NCI-H1092 treated with DMSO at 0.1 percent for 48 hours (cell line): ENCODE measurements at places on chromosomes 2 and 18.

GRCh38 chr2:153872311-153873051 is 759 bp downstream of the GALNT13 start:
- DNase-seq, result no peak

- DNase-seq, result no peak
These were observed 4.9 kb downstream of the RALB start for GRCh38 chr2:120257522-120257921.

DNA sequence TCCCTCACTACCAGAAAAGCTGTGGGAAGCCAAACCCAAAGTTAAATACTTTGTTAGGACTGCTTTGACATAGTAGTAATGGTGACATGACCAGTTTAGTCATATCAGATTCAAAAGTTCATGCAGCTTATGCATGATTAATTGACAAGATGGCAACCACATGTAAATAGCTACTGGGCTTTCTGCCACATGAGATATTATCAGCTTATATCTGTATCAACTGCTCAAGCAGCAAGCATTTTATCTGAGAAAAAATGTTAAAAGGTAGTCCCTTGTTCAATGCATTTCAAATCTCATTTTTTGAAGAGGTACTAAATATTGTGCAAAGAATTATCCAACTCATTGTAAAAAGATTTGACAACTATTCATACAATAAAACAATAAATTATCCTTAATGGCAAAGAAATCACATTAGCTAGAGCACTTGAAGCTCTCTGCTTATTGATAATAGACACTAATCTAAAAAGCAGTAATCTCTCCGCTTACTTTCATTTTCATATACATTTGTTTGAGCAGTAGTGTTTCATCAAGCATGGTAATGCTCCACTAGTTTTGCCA is 993.6 kb upstream of the NXPH2 start:
- peak; percentile 17 for DNase-seq

DNA sequence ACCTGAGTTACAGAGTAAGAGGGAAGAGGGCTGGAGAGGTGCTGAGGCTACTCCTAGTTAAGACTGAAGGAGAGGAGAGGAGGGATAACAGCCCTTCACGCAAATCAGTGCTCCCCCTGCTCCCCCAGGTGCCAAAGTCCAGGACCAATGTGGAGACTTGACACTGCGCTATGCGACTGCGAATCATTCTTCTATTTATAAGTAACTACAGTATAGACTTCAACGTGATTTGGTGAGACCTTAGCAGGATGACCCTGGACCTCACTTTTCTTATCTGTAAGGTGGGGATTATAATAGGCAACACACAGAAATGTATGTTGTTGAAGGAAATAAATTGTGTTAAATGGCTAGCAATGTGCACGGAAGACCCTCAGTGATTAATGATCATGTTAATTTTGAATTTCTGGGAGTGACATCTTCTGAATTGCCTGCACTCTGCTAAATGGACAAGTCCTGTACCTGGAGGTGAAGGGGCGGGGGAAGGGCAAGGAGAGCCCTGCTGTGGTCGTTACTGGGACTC is 11.0 kb downstream of the EN1 start:
- no peak for DNase-seq

GRCh38 chr2:127632592-127633489 is 13.1 kb upstream of the GPR17 start:
- no peak for DNase-seq
